ENCODE measurements at places on chromosomes 3 and 15. TPM values are rescaled to one million over a fixed set of nuclear protein-coding genes. Genes with fewer than 3 reads are reported as not detected.

Gene RBP2
- not detected for total RNA-seq

Gene EXD1
- 0.32 TPM for total RNA-seq

Gene MESP2
- total RNA-seq = not detected

Gene WNT7A
- 1.1 TPM for total RNA-seq

DNA sequence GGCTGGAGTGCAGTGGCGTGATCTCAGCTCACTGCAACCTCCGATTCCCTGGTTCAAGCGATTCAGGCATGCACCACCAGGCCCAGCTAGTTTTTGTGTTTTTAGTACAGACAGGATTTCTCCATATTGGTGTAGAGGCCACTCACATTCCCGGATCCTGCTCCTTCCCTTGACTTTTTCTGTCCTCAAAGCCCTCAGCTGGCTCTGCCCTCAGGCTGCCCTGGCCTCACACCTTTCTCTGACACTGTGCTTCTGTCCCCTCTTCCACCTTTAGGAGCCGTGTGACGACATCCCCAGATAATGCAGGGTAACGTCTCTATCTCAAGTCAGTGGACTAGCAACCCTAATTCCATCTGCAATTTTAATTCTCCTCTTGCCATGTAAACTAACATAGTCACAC, 8.6 kb upstream of the CYFIP1 start:
- peak; percentile 26 for DNase-seq

- no peak for DNase-seq
Observed at GRCh38 chr15:66716656-66717020, 14.6 kb downstream of the SMAD6 start.

GRCh38 chr15:77998592-77998991, 78.9 kb downstream of the TBC1D2B start:
- DNase-seq = no peak

DNA sequence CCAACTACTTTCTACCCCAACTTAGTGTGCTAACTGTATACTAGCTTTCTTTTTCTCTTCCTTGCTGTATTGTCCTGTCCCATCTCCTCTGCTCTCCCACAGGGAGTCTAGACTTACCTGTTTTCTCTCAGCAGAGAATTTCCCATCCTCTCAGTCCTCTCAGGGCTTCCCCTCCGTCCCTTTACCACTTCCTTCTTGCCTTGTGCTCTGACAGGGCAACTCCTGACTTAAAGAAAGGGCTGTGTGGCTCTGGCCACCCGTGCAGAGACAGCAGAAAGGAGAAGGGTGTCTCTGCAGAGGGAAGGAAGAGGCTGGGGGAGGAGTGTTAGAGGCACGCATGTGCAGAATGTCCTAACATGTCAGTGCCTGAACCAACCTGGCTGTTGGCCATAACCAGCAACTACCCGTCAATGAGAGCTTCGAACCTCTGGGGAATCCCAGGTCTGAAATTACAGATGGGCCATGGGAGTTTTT, at the start of gene GCSAM:
Gene GCSAM (minus strand): TSS at position 274 of the 474 bp plus-strand sequence. CDS start 128 bp downstream, at position 146.
- no peak for DNase-seq

GRCh38 chr3:22933051-22933840, 269.9 kb upstream of the UBE2E2 start:
- no peak for DNase-seq

GRCh38 chr3:183799461-183799860, 25.9 kb downstream of the MAP6D1 start:
- no peak for DNase-seq

GRCh38 chr15:91413142-91413541, 313.1 kb downstream of the SV2B start:
- no peak for DNase-seq

DNA sequence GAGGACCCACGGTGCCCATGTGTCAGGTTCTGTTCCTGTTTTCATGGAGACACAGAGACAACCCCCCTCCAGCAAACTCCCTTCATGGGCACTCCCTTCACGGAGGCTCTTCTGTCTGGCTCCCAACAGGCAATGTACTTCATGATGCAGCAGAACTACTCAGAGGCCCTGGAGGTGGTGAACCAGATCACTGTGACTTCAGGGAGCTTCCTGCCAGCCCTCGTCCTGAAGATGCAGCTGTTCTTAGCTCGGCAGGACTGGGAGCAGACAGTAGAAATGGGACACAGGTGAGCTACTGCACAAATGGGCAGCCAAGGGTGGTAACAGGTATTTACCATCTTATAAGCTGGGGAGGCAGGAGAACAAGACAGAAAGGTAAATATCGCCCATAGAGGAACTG, 7.0 kb downstream of the TTC21A start:
- DNase-seq = no peak
